ENCODE measurements at places on chromosomes 4 and X.

DNA sequence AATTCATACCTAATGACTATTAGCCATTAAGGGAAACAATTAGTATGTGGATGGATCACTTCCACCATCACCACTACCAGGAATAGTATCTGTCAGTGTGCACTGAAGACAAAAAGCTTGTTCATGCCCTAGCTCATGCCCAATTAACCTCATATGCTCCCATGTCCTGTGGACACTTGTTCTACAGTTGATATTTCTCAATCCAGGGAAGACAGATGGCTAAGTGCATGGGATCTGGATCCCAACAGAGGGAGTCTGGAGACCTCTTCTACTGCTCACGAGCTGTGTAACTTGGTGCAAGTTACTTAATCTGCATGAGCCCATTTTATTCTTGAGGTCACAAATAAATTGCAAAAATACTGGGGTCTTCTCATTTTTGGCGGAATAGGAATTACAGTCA lies 23.7 kb downstream of the AMOT start:
- no peak for DNase-seq

DNA sequence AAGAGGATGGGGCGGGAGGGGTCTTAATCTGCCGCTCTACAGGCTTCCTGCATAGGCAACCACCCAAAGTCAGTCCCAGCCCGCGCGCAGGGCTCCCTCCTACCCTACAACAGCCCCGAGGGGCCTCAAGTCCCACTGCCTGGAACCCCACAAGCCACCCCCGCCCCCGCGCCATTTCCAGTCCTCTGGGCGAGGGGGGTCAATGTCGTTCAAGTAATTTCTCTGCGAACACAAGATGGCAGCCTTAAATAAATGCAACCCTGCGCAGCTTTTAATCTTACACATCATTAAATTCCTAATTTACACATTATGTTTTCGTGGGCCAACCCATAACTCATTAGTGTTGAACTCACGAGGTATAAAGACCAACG lies 92.9 kb downstream of the BCOR start:
- no peak for DNase-seq

GRCh38 chr4:184583738-184584502 lies 65.3 kb downstream of the CASP3 start:
- DNase-seq, result no peak

DNA sequence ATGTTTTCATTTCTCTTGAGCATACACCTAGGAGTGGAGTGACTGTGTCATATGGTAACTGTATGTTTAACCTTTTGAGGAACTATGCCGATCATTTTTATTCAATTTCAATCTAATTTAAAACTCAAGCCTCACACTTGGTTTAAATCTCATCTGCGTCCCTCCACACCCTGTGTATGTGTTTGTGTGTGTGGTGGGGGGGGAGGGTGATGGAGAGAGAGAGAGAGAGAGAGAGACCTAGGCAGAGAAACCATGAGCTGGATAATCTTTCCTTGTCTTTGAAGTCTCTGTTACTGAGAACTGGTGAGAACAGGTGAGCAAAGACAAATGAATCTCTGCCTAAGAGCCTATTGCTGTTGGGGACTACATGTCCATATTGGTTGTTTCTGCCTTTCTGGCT lies 105.0 kb downstream of the ARHGAP24 start:
- no peak for DNase-seq

GRCh38 chr4:78361621-78362120 lies 189.9 kb upstream of the ANXA3 start:
- no peak for DNase-seq

- no peak for DNase-seq
Measured at GRCh38 chr4:63583007-63583406, 826.2 kb downstream of the TECRL start.

- DNase-seq, result no peak
Measured at GRCh38 chrX:20670611-20671010, 403.9 kb upstream of the RPS6KA3 start.

- peak; percentile 40 for DNase-seq
Measured at GRCh38 chrX:18377796-18378195, 23.3 kb upstream of the SCML2 start.
